ENCODE measurements at places on chromosomes 1 and 21. TPM values are rescaled to one million over a fixed set of nuclear protein-coding genes. Genes with fewer than 3 reads are reported as not detected.

Gene AIM2
- not detected for total RNA-seq

Gene TRIM46
- total RNA-seq, result 5.4 TPM

Gene LEPROT
- 16.9 TPM for total RNA-seq

Gene BECN2
- total RNA-seq, result not detected

- no peaks in the 10 kb centered on the region for H3K27me3 ChIP-seq
- no peak for DNase-seq
- no peaks in the 10 kb centered on the region for H3K36me3 ChIP-seq
Observed at GRCh38 chr1:174812016-174812415, 187.7 kb upstream of the CACYBP start.

GRCh38 chr1:69403756-69404320, 163.9 kb upstream of the LRRC7 start:
- DNase-seq, result no peak
- no peak overlapping the region for H3K4me3 ChIP-seq
- H3K36me3 ChIP-seq, result no peaks in the 10 kb centered on the region
- no peaks in the 10 kb centered on the region for H3K27me3 ChIP-seq
- H3K4me1 ChIP-seq, result no peaks in the 10 kb centered on the region
- H3K27ac ChIP-seq, result no peak overlapping the region
